Thoracic aorta (tissue), 2 donors: ENCODE measurements at places on chromosomes 12 and 14.

DNA sequence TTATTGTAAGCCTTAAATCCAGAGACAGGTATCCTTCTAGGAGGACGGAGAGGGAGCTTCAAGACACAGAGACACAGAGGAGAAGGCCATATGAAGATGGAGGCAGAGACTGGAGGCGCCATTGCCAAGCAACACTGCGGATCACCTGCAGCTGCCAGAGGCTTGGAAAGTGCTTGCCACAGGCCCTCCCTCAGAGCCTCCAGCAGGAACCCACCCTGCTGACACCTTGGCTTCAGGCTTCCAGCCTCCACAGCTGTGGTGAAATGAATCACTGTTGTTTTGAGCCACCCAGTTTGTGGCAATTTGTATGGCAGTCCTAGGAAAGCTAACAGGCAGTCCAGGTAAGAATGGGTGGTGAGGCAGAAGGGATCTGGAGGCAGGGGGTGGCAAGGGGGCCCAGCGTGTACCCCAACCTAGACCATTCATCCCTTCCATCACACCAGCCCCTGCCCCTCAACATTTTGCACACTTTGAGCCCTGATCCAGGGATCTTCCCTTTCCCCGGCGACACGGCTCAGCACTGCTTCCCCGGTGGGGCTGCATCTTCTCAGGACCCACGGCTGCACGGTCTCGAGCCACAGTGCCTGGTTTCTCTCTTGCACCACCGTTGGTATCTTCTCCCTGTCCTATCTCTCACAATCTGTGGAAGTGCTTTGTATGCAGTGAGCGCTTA, 22.3 kb upstream of the BCDIN3D start:
- H3K4me1 ChIP-seq = peaks cover 9% of the 10 kb centered on the region
- H3K27me3 ChIP-seq = no peaks in the 10 kb centered on the region
- no peaks in the 10 kb centered on the region for H3K36me3 ChIP-seq
- no peak overlapping the region for H3K27ac ChIP-seq
- H3K4me3 ChIP-seq = no peak overlapping the region

DNA sequence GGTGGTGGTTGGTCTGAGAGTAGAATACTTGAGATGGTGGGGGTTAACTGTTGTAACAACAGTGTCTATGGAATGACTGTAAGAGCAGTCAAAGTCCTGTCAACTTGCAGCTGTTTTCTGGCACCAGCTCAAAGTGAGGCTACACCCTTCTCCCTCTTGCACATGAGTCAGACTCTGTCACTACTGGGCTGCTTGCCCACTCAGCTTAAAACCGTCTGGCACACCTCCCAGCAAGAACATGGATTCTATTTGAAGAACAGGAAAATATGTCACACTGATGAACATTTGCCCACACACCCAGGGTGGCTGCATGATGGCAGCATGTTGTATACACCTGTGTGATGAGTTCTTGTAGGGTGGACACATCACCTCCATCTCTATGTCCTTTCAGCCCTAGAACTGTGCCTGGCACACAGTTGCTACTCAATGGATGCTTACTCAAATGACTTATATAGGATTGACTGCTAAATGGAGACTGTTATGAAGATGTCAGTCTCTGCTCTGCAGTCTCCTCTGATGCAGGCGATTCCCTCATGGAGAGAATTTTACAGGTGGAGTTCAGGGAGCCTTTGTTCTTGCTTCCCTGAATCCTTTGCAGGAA, 19.3 kb upstream of the SERPINA6 start:
- no peaks in the 10 kb centered on the region for H3K36me3 ChIP-seq
- H3K27me3 ChIP-seq = no peaks in the 10 kb centered on the region
- H3K4me3 ChIP-seq = no peak overlapping the region

GRCh38 chr12:43336962-43337555, 214.9 kb downstream of the ADAMTS20 start:
- no peak overlapping the region for H3K4me3 ChIP-seq
- DNase-seq = no peak
- no peaks in the 10 kb centered on the region for H3K36me3 ChIP-seq
- H3K4me1 ChIP-seq = peaks cover 13% of the 10 kb centered on the region
- no peak overlapping the region for H3K27ac ChIP-seq

DNA sequence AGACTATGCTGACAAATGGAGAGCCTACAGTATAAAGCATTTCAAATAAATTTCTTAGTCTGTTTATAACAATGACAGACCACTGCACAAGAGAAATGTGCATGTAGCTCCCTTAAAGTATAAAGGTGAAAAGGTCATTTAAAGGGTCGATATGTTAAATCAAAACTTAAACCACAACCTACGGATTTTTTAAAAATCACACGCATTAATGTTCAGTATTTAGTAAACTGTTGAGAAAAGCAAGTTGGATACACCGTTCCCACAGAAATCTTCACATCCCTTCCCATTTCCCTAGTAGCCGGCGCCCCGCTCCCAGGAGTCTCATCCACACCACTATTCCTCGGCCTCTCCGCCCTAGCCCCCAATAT, 614 bp downstream of the FKBP3 start:
- H3K27ac ChIP-seq = peak overlapping the region; percentile 88
- peaks cover 10% of the 10 kb centered on the region for H3K4me1 ChIP-seq
- no peak for DNase-seq
- H3K27me3 ChIP-seq = no peaks in the 10 kb centered on the region
